ENCODE measurements at places on chromosomes 5 and 9.

DNA sequence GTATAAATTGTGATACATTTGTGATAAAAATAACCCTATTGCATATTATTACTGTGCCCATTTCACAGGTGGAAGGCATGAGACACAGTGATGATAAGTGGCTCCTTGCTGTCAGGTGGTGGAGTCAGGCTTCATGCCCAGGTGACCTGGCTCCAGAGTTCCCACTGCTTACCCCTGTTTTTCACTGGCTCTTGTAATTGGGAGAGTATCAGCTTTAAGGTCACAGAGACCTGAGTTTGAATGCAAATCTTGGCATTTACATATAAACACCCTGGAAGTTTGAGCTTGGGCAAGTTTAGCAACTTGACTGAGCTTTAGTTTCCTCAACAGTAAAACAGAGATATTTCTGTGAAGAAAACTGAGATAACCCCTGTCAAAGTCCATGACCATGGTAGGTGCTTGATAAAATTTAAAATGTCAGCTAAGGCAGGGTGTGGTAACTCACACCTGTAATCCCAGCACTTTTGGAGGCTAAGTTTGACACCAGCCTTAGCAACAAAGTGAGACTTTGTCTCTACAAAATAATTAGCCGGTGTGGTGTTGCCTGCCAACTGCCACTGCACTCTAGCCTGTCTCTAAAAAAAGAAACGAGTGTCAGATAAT lies 29.2 kb downstream of the MAT2B start:
- no peak for DNase-seq

DNA sequence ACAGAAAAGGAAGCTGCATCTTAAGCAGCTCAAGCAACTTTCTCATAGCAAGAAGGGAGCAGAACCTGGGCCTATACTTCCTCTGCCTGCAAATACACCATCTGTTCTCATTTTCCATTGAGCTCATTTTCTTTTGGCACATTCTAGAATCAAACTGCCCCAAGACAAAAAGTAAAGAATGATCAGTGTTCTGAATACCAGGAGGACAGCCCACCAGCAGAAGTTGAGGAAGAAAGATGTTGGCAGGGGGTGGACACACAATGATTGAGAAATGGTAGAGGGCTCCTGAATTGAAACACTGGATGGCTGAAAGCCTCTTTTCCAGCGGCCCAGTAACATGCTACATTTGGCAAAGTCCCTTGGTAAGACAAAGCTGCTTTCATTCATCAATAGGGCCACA lies 171.8 kb downstream of the MED10 start:
- DNase-seq = no peak

GRCh38 chr5:100904259-100904861 lies 1.3 kb upstream of the ST8SIA4 start:
- peak; percentile 44 for DNase-seq

- DNase-seq = no peak
These were observed 207.2 kb downstream of the ADAMTS12 start for GRCh38 chr5:33684496-33685159.

GRCh38 chr5:74673011-74673790 lies 11.8 kb upstream of the HEXB start:
- DNase-seq = no peak

DNA sequence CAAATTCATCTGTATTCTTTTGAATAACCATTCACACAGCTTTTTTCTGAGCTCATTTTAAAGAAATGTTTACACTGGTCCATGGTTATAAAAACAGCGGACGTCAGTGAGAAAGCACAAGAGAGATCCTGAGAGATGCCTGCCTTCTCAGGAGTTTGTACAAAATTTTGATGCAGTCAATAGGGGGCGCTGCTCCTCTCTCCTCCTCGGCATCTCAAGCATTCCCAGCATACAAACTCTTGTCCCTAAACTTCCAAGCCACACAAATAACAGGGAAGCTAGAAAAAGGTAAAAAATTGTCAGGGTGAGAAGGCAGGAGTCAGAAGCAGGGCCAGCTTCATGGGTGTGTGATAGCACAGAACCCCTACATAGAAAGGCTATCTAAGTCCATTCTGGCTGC lies 11.2 kb upstream of the CCDC152 start:
- DNase-seq = no peak

DNA sequence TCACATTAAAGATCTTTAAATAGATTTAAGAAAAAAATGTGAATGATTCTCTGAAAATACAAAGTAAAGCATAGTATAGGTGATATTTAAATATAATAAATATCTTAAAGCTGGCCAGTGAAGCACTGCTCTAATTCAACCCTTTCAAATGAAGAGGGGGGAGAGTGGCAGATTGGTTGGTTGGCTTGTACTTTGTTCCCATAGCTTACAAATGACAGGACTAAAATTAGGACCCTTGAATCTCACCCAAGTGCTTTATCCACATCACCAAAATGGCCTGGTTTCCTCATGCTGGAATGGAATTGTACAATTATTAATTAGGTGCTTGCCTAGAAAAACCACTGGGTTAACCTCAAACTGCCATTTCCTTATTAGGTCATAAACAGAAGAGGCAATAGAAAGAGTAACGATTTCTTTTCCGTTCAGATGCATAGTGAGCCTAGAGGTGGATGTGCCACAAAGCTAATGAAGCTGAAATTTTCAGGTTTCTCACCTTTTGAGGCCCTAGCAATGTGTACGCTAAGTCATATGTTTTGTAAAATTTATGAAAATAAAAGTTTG lies 354.5 kb upstream of the CDH6 start:
- DNase-seq = no peak

GRCh38 chr5:14745753-14746152 lies 81.2 kb downstream of the OTULIN start:
- no peak for DNase-seq

- DNase-seq = no peak
These were observed 423.8 kb upstream of the SMARCA2 start for GRCh38 chr9:1591310-1591709.

DNA sequence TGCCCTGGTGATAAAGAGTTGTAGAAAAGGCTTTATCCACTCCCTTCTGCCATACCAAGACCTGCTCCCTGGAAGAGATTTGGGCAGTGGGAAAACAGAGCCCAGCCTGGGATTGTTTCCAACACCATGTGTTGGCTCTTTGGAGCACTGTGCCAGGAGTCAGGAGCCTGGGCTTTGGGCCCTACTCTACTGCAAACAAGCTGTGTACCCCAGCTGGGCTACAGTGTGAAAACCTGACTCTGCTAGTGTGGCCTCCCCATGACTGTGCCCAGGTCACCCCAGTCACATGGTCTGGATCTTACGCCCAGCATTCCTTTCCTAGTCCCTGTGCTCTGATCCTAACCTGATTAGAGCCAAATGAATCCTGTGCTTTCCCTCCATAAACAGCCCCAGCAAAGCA lies 39.3 kb upstream of the SHB start:
- no peak for DNase-seq

DNA sequence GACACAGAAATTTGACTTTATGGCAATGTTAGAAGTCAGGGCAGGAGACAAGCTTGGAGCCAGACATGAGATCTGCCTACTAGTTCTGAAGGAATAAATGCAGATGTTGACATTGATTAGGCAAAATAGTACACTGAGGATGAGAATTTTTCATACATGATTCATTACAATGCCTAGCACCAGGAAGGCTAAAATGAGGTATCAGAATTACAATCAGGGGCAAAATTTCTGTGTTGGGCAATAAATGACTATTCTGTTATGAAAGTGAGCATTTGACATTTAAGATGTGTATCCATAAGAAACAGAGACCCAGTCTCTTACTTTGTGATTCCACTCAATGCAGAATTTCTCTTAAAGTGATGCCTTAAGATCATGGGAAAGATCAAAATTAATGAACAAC lies 92.4 kb upstream of the CDH10 start:
- DNase-seq = no peak

- no peak for DNase-seq
These were observed 10.6 kb downstream of the AFAP1L1 start for GRCh38 chr5:149282027-149282965.

DNA sequence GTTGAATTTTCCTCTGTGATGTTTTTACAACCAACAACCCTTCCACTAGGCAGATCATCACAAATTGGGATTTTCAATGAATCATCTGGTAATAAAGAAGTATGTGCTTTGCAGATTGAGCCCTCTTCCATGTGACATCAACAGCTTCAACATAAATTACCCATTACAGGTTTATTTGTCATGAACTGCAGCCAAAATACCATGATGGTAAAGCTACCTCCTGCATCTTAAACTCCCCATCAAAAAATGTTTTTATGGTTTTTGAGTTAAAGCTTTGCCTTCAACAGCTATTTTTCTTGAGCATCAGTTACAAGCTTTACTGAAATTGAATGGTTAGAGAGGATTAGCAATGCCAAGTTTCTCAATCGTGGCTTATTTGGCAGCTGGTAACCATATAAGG lies 211.4 kb upstream of the TUSC1 start:
- DNase-seq = no peak

- no peak for DNase-seq
These were observed 24.5 kb upstream of the RAB14 start for GRCh38 chr9:121226175-121226574.

- peak; percentile 17 for DNase-seq
These were observed 21.3 kb upstream of the ZNF782 start for GRCh38 chr9:96875461-96876142.

- no peak for DNase-seq
These were observed 930.8 kb upstream of the CDH9 start for GRCh38 chr5:27969157-27969556.

GRCh38 chr5:149902177-149902576 lies 42.4 kb downstream of the PDE6A start:
- DNase-seq = no peak

DNA sequence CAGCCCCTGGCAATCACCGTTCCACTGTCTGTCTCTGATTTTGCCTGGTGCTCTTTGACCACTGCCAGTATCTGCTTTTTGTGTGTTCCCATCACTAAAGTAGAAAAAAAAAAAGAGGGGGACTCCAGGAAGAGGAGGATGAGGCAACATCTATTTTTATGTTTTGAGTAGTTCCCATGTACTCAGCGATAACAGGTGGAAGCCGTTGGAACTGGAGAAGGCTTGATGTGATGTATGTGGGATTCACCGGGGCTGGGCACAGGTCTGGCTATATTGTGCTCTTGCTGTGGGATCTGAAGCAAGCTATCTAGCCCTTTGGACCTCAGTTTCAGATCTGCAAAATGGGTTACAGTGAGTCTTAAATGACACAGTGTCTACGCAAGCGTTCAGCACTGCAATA lies 104.9 kb downstream of the SLIT3 start:
- no peak for DNase-seq

DNA sequence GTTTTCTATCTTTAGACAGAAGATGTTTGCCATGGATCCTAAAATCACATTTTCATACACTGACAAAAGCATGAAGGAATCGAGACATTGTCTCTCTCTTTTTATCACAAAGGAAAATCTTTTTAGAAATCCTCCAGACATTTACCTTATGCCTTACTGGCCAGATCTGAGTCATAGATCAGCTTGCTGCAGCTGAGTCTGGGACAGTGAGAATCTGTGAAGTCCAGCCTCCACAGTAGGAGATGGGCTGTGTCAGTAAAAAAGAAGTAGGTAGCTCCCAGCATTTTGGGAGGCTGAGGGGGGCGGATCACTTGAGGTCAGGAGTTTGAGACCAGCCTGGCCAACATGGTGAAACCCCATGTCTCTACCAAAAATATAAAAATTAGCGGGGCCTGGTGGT lies 333.4 kb upstream of the ZNF462 start:
- no peak for DNase-seq

DNA sequence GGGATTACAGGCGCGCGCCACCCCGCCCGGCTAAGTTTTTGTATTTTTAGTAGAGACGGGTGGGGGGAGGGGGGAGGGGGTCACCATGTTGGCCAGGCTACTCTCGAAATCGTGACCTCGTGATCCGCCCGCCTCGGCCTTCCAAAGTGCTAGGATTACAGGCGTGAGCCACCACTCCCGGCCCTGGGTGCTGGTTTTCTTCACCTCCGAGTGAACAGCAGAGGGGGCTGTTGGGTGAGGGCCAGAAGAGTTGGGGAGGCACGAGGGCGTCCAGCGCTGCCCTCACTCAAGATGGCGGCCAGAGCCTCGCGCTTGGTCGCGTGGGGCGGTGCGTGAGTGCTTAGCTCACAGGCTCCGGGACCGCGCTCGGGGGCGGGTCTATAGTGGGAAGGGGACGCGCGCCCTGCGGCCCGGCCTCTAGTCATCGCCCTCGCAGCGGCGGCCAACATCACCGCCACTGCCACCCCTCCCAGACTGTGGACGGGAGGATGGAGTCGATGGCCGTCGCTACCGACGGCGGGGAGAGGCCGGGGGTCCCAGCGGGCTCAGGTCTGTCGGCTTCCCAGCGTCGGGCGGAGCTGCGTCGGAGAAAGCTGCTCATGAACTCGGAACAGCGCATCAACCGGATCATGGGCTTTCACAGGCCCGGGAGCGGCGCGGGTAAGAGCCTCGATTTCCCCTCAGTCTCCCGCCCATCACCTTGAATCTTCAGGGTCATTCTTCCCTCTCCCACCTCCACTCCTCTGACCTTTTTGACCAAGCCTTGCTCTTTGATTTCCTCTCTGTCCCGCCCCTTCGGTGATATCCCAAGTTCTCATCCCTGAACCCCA lies at the start of gene CAMLG:
Gene CAMLG, plus strand, starts transcription at position 416 of the 830 bp plus-strand sequence. Its CDS starts 73 bp downstream, at position 489.
- DNase-seq = peak; percentile 96
